CD4-positive, alpha-beta T cell treated with Interleukin-10 for 1 hour (primary cell): ENCODE measurements at places on chromosomes 5 and 9.

DNA sequence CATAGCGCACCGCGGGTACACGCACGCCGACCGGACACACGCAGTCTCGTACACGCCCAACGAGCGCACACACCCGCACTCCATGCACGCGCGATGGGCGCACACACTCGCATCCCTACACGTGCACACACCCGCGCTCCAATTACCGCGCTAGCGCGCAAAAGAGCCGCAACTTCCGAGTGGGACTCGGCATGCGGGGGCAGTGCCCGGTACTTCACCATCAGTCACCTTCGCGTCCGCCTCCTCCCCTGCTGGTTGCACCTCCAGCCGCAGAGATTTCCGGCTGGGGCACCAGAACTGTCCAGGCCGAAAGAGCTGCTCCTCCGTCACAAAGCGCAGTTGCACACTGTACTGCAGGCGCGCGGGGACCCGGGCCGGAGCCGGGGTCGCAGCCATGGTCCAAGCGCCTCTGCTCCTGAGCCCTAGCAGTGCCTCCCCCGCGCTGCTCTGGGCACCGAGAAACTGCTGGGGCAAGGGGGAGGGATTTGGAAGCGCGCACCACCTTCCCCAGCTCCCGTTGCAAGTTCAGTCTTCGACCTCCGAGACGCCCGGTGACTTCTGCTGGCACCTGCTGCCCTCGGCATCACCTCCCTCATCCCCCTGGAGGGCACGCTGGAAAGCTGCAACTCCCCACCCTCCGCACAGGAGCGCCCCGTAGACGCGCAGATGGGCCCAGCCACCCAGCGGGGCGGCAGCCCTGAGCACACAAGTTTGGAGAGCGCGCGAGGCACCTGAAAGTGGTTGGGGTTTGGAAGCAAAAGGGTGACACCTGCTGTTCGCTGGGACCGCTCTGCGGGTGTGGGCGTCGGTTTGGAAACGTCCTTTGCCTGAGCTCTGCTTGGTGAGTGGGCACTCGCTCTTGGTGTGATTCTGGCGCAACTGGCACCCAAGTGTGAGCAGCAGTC lies 337.4 kb upstream of the PUM3 start:
- DNase-seq: peak; percentile 24

GRCh38 chr5:7376871-7377270 lies 19.1 kb upstream of the ADCY2 start:
- no peak for DNase-seq

GRCh38 chr5:56369361-56369811 lies 136.3 kb upstream of the ANKRD55 start:
- DNase-seq: no peak

GRCh38 chr9:86674487-86674886 lies 272.8 kb downstream of the GAS1 start:
- DNase-seq: no peak

DNA sequence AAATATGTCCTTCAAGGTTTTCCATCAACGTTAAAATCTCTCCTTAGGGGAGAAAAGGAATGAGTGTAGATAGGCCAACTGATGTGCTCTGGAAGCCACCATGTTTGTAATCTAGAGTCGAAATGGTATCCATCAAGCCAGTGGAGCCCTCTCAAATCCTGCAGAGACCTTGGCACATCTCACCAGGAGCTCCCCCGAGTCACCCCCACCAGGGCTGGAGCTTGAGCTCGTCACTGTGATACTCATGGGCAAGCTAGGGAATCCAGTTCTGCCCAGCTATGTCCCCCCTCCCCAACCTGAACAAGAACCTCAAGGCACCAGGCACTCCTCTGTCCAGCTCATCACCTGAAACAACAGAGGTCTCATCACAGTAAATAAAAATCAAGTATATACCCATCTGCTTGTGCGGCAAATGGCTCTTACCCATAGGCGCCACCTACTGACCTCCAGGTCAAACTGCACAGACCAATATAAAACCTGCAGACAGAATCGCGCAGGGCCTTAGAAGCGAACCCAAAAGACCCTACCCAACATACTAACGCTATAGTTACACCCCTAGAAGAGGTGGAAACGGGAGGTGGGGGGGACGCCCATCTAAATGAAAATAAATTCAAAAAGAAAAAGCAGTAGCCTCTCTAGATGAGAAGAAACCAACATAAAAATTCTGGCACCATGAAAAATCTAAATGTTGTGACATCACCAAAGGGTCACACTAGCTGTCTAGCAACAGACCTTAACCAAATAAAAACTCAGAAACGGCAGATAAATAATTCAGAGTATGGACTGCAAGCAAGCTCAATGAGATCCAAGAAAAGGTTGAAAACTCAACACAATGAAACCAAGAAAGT lies 75.0 kb downstream of the TTC39B start:
- peak; percentile 9 for DNase-seq

- no peak for DNase-seq
Observed at GRCh38 chr5:116935561-116936162, 361.0 kb upstream of the SEMA6A start.

DNA sequence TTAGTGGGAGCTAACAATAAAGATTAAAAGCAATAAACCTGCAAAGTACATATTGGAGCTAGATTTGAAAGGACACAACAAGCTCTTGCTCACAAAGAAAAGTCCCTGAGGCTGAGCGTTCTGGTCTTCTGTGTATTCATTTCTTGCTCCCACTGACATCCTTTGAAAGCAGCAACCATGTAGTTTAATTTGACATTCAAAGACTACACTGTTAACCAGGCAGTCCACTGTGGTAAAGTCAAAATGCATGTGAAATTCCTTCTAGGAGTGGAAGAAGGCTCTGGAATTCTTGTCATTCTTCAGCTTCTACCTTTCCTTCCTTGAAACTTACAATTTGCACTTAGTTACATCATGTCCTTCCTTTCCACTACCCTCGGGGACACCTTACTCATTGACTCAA lies 480.7 kb downstream of the CSNK1G3 start:
- no peak for DNase-seq

DNA sequence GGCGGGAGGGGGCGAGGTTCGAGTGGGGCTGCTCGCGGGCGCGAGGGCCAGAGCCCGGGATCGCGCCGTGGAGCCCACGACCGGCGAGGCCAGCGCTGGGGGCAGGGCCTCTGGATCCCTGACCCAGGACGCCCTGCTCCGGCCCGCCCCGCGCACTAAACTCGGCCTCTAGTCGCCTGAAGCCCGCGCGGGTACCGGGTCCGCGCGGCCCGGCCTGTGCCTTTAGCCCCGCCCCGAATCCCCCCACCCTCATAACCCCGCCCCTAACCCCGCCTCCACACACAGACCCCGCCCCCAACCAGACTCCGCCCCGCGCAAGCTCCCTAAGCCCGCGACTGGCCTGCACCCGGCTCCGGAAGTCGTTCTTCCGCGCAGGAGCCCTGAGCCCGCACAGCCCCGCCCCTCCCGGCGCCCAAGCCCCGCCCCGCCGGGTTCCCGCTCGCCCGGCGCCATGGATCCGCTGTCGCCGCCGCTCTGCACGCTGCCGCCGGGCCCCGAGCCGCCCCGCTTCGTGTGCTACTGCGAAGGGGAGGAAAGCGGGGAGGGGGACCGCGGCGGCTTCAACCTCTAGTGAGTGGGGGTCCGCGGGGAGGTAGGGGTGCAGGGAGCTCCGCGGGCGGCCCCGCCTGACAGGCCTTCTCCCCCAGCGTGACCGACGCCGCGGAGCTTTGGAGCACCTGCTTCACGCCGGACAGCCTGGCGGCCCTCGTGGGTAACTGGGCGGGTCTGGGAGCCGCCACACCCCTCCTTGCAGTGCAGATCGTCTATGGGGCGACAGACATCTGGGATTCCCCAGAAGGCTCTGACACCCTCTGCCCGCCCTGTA lies at the start of gene PAXX:
Gene PAXX, plus strand, starts transcription at position 430 of the 826 bp plus-strand sequence. Its CDS starts 22 bp downstream, at position 452.
- DNase-seq: peak; percentile 94

GRCh38 chr5:133391354-133392136 lies 220.8 kb downstream of the FSTL4 start:
- no peak for DNase-seq

GRCh38 chr5:137152616-137153015 lies 346.5 kb downstream of the SPOCK1 start:
- DNase-seq: no peak

DNA sequence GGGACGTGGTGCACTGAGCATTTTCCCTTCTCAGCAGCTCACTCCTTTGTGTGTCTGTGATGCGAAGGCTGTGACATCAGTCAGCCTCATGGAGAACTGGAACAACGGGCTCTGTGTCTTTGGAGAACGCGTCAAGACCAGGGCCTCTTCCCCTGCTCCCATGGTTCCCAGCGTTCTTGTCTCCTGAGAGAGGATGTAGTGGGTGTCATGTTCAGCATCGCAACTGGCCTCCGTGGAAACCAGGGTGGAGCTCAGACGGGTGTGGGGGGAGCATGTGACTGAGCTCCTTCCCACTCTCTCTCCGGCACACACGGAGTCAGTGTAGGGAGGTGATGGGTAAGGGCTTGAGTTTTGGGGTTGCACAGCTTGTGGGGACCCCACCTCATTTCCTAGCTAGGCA lies 59.7 kb downstream of the TENT4A start:
- DNase-seq: no peak

DNA sequence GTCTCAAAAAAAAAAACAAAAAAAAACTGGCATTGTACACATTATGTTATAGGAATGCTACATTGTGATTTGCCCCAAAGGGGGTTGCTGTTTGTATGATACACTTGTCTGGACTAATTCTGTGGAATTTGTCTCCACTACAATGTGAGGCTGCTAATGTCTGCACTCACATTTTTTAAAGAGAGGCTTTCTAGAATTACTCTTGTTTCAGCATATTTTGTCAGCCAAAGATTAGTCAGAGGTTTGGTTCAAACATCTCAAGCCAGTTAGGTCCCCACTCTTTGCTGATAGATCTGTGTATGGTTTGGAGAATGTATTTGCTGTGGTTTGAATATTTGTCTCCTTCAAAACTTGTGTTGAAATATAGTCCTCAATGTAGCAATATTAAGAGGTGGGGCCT lies 59.3 kb upstream of the ZNF169 start:
- DNase-seq: no peak

DNA sequence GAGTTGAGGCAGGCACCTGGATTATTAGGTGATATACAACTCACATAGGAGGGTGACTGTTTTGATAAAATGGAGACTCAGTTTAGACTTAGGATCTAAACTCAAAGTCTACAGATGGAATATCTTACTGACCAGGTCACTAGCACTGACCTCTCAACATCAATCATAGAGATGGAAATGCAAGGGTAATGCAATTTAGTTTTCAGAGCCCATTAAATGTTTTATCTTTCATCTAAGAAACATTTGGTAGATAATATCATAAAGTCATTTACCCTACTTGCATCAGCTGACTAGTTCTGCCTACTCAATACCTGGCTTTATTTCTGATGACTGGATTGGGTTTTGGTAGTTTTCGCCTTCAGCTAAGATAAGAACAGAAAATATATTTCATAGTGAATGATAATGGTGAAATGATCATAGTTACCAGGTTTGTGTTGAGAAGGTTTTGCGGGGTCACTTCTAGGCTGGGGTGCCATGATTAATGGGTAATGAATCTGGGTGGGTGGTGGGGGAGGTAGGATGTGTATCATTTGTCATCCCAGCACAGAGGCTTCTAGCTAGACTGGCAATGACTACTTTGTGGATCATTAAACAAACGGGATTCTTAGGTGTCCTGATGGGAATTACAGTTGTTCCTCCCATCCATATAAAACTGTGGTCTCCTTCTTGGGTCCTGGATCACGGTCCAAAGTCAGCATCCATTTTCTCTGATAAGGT lies 173.4 kb downstream of the PPP2R2B start:
- no peak for DNase-seq

DNA sequence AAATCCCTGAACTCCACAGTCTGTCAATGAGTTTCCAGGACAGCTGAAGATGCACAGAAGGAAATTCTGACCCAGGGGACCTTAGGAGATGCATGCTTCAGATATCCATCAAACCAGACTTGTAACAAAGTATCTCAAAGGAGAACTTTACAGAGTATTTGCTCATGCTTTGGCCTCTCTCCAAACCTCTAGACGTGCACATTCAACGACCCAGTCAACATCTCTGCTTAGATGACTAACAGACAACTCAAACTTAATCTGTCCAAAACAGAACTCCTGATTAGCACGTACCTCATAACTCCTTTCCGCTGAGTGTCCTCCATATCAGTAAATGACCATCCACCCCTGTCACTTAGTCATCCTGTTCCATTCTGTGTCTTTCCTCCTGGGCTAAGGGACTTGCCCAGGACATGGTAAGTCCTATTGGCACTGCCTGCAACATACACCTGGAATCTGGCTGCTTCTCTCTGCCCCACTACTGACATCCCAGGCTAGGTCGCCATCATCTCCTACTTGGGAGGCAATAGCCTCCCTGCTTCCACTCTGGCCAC lies 107.4 kb downstream of the LMNB1 start:
- no peak for DNase-seq

GRCh38 chr9:36956908-36957307 lies 77.2 kb downstream of the PAX5 start:
- no peak for DNase-seq

GRCh38 chr5:150561192-150561512 lies 53.2 kb downstream of the NDST1 start:
- DNase-seq: no peak

DNA sequence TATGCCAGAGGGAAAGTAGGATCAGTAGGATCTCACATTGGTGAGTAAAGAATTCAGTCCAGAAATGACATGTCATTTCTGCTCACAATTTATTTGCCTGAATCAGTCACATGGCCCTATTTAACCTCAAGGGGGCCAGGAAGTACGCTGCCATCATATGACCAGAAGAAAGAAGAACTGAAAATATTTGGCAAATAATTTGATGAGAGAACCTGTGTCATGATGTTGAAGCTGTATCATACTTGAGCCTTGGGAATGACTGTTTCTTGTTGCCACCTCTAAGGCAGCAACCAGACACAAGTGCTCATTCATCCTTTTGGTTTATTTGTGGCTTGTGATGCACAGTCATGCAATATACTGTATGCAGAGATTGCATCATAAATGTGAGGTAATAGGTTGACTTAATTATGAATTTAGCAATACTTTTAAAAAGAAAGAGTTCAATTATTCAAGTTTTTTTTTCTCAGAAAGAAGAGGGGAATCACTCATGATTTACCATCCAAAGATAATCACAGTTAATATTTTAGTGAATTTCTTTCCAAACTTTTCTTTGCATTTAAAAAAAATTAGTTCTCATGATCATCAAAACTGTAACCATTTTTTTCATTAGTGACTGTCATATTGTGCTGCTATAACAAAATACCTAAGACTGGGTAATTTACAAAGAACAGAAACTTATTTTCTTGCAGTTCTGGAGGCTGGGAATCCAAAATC lies 8.2 kb upstream of the ZFYVE16 start:
- DNase-seq: peak; percentile 17

- no peak for DNase-seq
Observed at GRCh38 chr9:108681851-108682590, 173.8 kb downstream of the ACTL7B start.

DNA sequence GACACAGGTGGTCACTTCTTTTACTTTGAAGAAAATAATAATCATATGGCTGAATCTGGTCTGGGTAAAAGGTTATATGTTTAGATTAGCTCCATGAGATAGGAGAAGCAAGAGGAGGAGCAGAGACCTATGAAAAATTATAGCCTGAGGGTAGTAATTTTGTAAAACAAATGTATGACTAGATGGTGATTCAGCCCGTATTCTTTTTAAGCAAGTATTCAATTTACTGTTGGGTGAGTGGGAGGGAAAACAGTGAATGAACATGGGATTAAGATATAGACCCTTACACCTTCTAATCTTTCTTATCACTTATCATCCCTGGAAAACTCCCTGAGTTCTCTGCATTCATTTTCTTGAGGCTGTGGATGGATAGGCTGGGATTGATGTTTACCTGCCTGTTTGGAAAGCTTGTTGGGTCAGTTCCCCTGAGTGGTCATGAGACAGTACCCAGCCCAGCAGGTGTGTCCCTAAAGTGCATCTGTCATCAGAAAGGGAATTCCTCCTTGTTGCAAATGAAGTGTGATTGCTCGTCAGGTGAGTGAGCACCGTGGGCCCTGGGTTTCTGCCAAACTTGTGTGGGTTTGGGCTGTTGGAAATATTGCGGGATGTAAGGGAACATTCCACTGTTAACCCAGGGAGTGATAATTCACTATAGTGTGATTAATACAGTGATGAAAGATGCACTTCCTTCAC lies 101.2 kb upstream of the GDNF start:
- DNase-seq: no peak
